Panc1 (cell line): ENCODE measurements at places on chromosomes 13 and 19.

GRCh38 chr13:77345150-77345780, 18.4 kb upstream of the MYCBP2 start:
- no peak for DNase-seq

GRCh38 chr19:52270266-52270885, 989 bp downstream of the ZNF766 start:
- DNase-seq: no peak

GRCh38 chr19:28221736-28222135, 991.2 kb downstream of the UQCRFS1 start:
- DNase-seq: no peak

DNA sequence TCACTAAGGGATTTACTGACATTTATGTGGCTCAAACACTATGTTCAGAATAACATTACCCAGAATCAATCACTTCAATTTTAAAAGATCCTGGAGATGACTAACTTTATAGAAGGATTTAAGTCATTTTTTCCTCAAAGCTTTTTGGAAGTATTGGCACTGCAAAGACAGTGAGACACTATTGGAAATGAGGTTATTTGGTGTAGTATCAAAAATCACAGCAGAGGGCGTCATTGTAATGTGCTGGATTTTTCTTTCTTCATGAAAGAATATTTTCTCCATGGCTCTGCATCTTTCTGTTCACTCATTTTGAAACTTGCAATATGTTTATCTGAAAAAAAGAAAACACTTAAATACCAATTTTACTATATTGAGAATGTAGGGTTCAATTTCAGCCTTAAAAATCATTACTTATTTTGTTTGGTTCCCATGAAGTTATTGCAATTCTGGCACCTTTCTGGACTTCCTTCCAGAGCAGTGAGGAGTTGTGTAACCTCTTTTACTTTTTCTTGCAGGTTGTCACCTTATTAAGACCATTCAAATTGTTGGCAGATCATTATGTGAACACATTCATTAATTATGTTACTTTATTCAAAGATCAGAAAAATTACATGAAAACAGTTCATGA, 3.7 kb upstream of the CSNK1A1L start:
- no peak for DNase-seq

GRCh38 chr13:52739468-52740071, at the start of gene CNMD:
Gene CNMD, minus strand, starts transcription at chr13:52739820. Its CDS starts 119 bp downstream, at chr13:52739701.
- no peak for DNase-seq

DNA sequence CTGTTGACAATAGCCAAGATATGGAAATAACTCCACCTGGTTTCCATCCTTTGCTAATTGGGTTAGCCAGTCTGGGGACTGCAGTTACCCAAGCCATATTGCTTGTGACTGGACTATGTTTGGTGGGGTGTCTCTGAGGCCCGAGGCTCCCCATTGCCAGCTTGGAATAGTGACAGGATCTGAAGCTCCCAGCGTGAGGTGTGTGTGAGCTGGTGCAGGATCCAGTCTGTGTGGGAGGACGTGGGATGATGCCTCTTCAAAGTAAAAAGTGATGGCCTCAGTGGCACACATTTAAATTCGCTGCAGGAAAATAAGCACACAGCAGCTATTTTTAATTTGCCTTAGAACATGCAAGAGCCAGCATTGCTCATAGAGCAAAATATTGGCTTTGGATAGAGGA, 75.0 kb downstream of the TEX26 start:
- no peak for DNase-seq

- no peak for DNase-seq
Observed at GRCh38 chr13:52677823-52678222, 25.2 kb downstream of the SUGT1 start.

GRCh38 chr19:6999933-7000332, 21.3 kb downstream of the MBD3L2B start:
- no peak for DNase-seq

- no peak for DNase-seq
Observed at GRCh38 chr19:16293118-16294091, 31.2 kb upstream of the KLF2 start.
